CD4-positive, alpha-beta T cell treated with Interleukin-21 for 1 hour (primary cell): ENCODE measurements at places on chromosomes 7 and 10.

GRCh38 chr10:45034301-45034700 is 33.6 kb downstream of the ZNF22 start:
- no peak for DNase-seq

GRCh38 chr10:104707602-104708459 is 66.7 kb downstream of the SORCS3 start:
- no peak for DNase-seq

DNA sequence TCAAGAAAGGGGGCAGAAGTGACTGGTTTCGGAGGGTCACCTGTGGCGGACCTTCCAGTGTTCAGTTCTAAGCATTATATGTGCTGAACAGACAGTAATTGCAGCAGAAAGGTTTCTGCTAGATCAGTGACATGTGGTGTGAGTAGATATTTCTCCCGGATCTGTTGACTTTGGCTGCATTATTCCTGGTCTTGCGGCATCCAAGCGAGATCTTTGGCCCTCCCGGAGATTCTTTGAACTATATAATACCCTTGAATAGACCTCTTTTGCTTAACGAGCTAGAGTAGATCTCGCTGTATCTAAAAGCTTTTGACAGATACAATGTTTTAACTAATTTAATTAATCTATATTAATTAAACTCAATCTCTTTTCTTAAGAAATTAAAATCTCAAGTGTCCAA is 99.8 kb downstream of the PTN start:
- DNase-seq = no peak

- no peak for DNase-seq
These were observed 114.9 kb upstream of the GPR26 start for GRCh38 chr10:123551259-123551658.

- no peak for DNase-seq
These were observed 224.1 kb upstream of the FAM3C start for GRCh38 chr7:121620206-121620605.

DNA sequence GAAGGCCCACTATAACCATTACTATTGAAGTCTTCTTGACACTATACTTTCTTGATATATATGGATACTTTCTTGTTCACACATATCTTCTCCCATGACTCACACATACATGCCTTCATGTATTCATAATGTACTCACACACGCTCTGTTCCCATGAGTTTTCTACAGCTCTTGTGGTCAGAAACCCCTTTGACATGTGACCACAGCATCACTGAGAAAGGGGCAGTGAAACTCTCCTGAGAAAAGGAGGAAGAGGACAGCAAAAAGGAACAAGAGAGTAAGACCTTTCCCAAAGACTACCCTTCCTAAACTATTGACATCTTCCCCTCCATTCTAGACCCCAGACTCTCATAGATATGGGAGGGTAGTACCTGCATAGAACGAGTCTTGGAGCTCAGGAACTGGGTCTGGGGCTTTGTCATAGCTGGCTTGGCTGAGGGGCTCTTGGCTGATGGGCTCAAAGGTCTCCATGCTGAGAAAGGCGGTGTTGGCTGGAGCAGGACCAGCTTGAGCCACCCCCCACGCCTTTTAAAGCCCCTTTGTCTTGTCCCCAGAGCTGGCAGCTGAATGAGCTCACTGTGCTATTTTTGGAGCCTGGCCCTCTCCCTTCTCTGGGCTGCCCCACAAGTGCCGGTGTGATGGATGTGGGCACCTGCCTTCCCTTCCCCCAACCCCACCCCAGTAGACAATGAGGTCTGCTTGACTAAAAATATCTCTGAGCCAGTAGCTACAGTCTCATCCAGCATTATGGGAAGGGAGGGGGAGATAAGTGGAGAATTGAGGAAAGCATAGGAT is 5.1 kb downstream of the SYNPO2L start:
- no peak for DNase-seq

- DNase-seq = no peak
These were observed 18.7 kb upstream of the INMT start for GRCh38 chr7:30733216-30733615.

DNA sequence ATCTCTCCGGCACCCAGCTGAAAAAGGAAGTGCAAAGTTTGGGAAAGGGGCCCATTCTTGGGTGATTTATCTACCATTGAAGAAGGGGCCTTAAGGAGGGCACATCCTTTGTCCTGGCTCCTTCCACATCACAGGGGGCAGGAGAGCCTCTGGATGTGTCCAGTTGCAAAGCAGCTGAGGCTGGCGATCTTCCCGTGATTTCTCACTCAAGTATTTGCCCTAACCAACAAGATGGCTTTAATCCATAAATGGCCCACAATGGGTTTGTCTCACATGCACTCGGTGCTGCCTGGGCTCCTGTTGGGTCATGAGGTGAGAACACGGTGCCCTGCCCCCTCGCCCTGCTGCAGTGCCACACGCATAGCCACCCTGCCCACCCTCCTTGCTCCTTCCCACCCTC is 14.2 kb upstream of the FRMPD2 start:
- DNase-seq = no peak

DNA sequence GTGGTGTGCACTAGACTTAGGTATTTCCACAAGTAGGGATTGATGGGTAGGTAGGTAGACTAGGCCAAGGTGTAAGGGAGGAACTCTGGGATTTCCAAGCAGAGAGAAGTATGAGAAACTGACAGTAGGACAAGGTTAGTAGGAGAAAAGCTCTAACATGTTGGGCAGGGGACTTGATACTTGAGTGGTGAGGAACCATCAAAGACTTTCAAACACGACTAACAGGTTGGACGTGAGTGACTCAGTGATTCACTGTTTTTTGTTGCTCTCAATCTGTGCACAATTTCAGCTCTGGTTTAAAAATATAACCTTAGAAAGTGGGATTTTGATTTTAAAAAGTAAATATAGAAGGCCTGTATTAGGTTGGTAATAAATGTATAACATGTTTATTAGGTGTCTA is 44.4 kb downstream of the KLHDC10 start:
- DNase-seq = no peak

DNA sequence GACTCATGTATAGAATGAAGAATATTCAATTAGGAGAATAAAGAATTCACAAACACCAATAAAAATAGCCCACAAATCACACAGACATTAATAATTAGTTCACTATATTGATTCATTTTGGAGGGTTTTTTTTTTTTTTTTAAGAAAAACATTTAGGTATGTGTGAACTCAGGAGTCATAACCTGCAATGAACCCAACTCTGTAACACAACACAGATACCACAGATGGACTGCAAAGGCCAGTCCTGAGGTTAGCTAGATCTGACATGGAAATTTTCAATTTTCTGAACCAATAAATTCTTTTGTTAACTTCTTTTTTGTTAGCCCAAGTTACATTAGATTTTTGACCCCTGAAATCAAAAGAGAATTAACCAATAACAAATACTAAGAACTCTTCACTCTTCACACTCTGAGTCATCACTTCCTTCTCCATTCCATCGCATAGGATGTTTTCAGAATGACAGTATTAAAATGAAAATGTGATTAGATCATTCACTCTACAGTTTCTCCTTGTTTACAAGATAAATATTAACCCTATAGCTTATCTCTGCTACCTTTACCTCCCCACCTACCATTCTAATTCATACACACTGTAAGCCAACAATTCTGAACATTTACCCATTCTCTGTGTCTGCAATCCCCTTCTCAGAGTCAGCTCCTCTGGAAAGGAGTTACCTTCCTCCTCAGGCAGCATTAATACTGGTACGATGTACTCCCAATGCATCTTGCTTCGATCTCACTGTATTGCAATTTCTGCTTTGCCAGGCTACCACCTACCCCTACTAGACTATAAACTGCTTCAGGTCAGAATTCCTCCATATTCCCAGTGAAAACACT is 141.5 kb downstream of the LRRN3 start:
- DNase-seq = no peak

DNA sequence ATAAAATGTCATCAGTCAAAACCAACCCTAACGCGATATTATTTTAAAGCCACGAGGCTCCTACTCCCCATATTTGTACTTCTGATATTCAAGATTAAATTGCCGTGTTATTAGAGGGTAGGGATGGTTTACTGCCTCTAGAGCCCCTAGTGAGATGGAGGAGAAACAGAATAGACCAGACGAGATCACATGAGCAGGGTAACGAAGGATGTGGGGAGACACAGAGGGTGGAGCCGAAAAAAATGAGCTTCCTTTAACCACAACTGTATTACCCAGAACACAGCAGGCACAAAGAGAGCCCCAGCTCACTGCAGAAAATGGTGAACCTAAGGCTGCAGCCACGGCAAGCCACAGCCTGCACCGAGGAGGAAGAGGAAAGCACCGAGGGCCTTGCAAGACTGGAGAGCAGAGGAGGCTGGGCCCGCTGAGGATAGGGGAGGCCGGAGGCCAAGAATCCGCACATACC is 14.3 kb downstream of the ZC3HAV1 start:
- DNase-seq = peak; percentile 92

GRCh38 chr10:88934900-88935672 is 17.5 kb downstream of the ACTA2 start:
- peak; percentile 83 for DNase-seq

GRCh38 chr7:55423277-55423711 is 58.2 kb downstream of the LANCL2 start:
- no peak for DNase-seq

GRCh38 chr7:117802660-117803059 is 70.6 kb downstream of the CTTNBP2 start:
- no peak for DNase-seq

GRCh38 chr7:18177815-18178660 is 150.4 kb upstream of the PRPS1L1 start:
- peak; percentile 22 for DNase-seq

- peak; percentile 73 for DNase-seq
These were observed 25.2 kb downstream of the OGDH start for GRCh38 chr7:44631458-44632115.

DNA sequence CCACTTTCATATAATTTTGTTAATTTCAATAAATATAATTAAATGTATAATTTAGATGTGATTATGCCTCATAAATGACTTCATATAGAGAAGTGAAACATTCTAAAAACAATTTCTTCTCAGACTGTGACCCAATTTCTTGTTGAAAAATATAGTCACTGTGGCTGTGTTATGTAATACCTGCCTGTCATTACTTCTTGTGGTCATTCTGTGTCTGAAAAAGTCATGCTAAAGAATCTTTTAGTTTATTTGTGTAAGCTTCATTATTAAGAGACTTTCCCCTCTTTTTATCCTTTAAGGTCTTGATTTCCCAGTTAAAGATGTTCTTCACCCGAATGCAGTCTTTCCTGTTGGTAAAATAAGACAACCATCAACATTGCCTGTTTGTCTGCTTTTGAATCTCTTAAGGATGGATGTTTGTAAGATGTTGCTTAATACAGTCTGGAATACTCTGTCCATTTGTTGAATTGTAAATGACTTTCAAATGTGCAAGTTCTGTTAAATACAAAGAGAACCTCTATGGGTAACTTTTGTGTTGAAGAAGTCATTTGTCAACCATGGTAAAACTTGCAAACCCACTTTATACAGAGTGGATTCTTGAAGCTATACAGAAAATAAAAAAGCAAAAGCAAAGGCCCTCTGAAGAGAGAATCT is 16.0 kb downstream of the KAT6B start:
- DNase-seq = no peak

DNA sequence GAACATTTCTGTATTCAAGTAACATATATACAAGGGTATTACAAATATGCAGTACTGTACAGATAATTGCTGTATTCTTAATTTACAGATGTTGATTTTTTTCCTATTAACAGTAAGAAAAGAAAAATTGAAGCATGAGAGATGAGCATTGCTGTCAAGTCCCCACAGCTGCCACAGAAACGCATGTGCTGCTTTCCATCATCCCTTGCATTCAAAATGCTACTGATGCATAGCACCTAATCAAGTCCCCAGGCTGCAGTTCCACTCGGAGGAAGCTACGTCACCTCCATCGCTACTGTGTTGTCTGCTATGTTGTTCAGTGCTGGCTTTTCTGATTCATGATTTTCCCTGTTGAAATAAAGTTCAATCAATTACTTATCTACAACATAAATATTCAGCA is 78.2 kb downstream of the EPC1 start:
- no peak for DNase-seq

GRCh38 chr10:78416031-78417011 is 382.7 kb downstream of the RPS24 start:
- DNase-seq = no peak

GRCh38 chr10:117746541-117747448 is 204.2 kb downstream of the EMX2 start:
- DNase-seq = no peak

DNA sequence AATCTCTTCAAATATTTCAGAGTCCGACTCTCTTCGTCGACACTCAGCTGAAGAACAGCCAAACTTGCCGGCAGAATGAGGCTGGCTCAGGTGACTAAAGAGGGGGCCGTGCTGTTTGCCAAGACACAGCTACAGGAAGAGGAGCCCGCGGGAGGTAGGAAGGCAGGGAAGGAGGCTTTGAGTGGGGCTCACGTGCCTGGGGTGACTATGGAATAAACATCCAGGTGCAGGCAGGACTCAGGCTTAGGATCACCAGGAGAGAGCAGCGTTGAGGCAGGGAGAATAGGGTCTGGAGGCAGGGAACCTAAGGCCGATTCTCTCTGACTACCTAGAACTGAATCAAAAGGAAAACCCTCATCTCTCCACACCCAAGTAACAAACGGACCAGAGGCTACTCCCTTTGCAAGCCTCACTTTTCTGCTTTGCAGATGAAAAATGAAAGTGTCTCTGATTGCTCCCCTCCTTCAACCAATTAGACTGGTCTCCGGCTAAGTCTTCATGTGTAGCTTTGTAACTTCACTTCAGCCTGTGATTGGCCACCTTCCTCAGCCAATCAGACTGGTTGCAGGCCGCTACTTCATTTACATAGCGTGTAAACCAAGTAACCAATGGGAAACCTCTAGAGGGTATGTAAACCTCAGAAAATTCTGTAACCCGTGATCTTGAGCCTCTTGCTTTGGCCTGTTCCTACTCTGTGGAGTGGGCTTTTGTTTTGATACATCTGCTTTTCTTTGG is 19.7 kb upstream of the BNIP3 start:
- peak; percentile 42 for DNase-seq

GRCh38 chr10:80523773-80524172 is 13.9 kb upstream of the SH2D4B start:
- no peak for DNase-seq

DNA sequence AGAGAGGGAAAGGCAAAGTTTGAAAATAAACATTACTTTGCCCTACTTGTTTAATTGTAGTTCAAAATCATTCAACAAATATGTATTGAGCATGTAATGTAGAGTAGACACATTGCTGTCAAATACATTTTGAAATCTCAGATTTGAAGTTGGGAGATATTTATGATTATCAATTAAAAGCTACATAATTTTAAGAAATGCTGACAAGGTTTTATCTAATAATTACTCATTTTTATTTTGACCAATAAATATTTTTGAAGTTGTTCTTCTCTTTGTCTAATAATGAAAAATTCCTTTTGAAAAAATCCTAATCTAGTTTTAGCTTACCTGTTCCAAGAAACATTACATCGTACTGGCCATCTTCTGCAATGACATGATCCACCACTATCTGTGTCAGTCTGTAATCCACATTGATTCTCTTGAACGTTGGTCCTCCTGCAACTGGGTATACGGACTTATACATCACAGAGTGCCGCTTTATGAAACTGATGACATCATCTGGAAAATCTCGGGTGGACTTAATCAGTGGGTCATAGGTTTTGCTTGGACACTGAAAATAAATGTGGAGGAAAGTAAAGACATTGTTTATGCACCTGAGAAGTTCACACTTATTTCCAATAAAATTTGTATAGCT is 164.7 kb downstream of the SEMA3D start:
- DNase-seq = no peak

- no peak for DNase-seq
These were observed 155.6 kb downstream of the ANLN start for GRCh38 chr7:36545291-36545690.
